Thyroid gland (tissue), 4 donors: ENCODE measurements at places on chromosomes 7 and 10. TPM values are rescaled to one million over a fixed set of nuclear protein-coding genes. Genes with fewer than 3 reads are reported as not detected.
A peak's percentile ranks its signal among the peaks of the same experiment; 100 is the strongest.

- no peaks in the 10 kb centered on the region for H3K27me3 ChIP-seq
- peak overlapping the region; percentile 19 for H3K27ac ChIP-seq
- DNase-seq: no peak
- H3K4me1 ChIP-seq: peaks cover 19% of the 10 kb centered on the region
These were observed 4.5 kb downstream of the TRIL start for GRCh38 chr7:28953633-28954032.

- H3K4me3 ChIP-seq: no peak overlapping the region
- DNase-seq: no peak
- no peak overlapping the region for H3K27ac ChIP-seq
- no peaks in the 10 kb centered on the region for H3K4me1 ChIP-seq
- peaks cover 9% of the 10 kb centered on the region for H3K36me3 ChIP-seq
- H3K27me3 ChIP-seq: no peaks in the 10 kb centered on the region
These were observed 211.6 kb downstream of the SFMBT2 start for GRCh38 chr10:7199152-7199760.

DNA sequence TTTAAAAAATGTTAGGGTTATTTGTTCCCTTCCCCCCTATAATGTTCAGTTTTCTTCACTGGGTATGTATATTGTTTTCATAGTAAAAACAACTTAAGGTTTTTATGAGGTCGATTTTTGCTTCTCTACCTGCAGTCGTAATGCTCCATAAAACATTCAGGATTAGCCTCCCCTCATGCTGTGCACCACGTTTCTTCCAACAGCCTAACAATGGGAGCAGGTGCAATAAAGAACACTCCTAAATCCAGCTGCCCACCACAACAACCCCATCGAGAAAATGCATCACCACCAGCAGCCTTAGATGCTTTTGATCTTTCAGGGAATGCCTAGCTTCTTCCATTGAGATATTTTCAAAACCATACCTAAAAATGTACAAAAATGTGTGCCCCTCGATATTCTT, 111.1 kb downstream of the ADAM12 start:
- H3K4me3 ChIP-seq: no peak overlapping the region
- no peak overlapping the region for H3K27ac ChIP-seq
- DNase-seq: no peak
- no peaks in the 10 kb centered on the region for H3K4me1 ChIP-seq
- no peaks in the 10 kb centered on the region for H3K27me3 ChIP-seq

DNA sequence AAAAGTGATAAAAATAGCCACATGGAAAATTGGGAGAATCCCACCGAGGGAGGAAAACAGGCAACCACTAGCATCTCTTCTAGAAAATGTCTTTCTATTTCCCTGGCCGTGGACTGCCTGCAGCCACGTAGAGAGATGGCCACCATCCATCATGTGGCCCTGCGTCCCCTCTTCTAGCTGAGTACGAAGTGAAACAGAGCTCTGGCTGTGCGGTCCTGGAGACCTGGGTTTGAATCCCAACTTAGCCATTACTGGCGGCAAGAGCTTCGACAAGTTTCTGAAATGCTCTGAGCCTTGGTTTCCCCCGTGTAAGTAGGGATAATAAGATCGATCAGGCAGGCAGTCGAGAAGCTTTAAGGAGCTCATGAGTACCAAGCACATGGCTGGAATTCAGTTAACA, 32.9 kb downstream of the ZCCHC24 start:
- no peaks in the 10 kb centered on the region for H3K36me3 ChIP-seq
- no peaks in the 10 kb centered on the region for H3K27me3 ChIP-seq
- H3K4me3 ChIP-seq: no peak overlapping the region
- DNase-seq: no peak
- no peak overlapping the region for H3K27ac ChIP-seq

DNA sequence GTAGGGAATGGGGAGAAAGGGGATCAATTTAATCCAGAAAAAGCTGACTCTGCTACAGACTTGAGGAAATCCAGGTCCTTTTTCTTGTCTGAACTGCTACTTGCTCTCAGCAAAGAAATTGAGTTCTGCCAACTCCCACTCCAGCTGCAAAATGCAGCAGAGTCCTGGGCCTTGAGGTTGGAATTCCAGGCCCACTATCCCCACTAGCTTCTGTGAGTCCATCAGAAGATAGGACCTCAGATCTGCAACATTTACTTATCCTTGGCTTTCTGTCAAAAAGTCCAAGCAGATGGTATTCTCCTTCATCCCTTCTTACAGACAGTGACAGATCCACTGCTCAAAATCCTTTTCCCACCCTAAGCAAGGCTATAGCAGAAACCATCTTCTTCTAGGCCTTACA, 219.2 kb downstream of the ARHGAP12 start:
- H3K27me3 ChIP-seq: no peaks in the 10 kb centered on the region
- H3K36me3 ChIP-seq: no peaks in the 10 kb centered on the region
- no peaks in the 10 kb centered on the region for H3K4me1 ChIP-seq
- no peak overlapping the region for H3K4me3 ChIP-seq
- no peak overlapping the region for H3K27ac ChIP-seq

- H3K4me1 ChIP-seq: peaks cover 14% of the 10 kb centered on the region
- H3K27ac ChIP-seq: peak overlapping the region; percentile 47
- H3K27me3 ChIP-seq: no peaks in the 10 kb centered on the region
- H3K36me3 ChIP-seq: no peaks in the 10 kb centered on the region
- peak; percentile 53 for DNase-seq
These were observed 22.9 kb upstream of the NANOS1 start for GRCh38 chr10:119006451-119007210.

DNA sequence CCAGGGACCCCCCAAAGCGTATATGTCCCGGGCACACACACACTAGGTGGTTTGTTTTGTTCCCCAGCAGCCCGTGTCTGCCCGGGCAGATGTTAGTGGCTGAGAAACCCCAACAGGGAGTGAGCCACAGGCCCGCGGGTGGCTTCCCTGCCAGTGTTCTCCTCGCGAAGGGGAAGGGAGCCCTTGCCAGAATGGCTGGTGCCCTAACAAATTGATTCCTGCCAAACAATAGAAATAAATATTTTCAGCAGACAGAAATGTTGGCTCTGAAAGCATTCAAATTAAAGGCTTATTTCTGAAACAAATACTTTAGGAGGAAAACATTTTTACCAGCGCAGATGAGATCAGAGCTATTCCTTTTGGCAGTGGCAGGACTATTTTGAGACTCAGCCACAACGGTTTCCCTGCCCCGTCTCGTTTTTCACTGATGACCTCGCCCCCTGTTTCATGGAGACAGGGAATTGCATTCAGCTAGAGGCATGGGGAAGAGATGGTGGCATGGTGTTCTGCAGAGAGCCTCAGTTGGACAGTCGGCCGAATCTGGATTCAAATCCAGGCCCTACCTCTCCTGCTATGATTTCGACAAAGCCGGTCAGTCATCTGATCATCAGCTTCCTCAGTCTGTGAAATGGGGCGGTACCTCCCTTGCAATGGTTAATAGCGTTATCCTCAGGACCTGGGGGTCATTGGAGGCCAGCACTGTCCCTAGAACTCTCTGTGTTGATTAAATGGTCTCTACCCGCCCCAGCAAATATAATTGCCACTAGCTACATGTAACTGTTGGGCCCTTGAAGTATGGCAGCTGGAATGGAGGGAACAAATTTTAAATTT, 84.5 kb downstream of the CUX1 start:
- H3K27ac ChIP-seq: no peak overlapping the region
- no peak overlapping the region for H3K4me3 ChIP-seq
- H3K36me3 ChIP-seq: no peaks in the 10 kb centered on the region
- peaks cover 43% of the 10 kb centered on the region for H3K4me1 ChIP-seq
- DNase-seq: no peak

DNA sequence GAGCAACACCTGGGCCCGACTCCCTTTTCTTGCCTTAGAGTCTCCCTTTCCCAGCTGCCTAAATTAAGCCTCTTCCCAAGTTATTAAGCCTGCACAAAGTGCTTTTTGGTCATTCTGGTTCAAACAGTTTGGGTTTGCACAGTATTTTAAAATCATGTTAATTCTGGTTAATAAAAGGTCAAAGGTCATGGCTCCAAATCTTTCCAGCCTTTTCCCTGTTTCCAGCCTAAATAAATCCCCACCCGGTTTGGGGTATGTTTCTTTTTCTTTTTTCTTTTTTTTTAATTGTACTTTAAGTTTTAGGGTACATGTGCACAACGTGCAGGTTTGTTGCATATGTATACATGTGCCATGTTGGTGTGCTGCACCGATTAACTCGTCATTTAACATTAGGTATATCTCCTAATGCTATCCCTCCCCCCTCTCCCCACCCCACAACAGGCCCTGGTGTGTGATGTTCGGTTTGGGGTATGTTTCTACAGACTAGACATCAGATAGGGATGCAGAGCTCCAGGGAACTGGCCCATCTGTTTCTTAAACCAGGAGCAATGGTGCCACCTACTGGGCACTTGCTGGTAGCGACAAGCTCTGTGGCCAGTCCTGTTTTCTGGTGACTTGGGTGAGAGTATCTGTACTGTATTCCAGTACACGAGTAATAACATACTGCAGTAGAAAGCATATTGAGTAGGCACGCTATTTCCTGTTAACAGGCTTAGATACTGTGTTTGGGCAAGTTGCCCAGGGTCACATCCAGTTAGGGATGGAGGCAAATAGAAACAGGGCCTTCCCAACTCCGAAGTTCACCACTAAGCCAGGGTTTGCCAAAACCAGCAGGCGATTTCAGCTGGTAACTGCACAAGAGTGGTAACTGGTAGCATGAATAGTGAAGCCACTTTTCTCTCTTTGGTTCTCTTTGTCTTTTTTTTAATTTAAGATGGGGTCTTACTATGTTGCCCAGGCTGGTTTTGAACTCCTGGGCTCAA, 60.6 kb upstream of the TRIM8 start:
- peak; percentile 85 for DNase-seq
- H3K27me3 ChIP-seq: no peaks in the 10 kb centered on the region
- no peak overlapping the region for H3K4me3 ChIP-seq
- no peaks in the 10 kb centered on the region for H3K36me3 ChIP-seq
- peaks cover 11% of the 10 kb centered on the region for H3K4me1 ChIP-seq

- no peak overlapping the region for H3K27ac ChIP-seq
- no peaks in the 10 kb centered on the region for H3K36me3 ChIP-seq
- no peak for DNase-seq
These were observed 6.0 kb downstream of the LRRC17 start for GRCh38 chr7:102918845-102919244.

DNA sequence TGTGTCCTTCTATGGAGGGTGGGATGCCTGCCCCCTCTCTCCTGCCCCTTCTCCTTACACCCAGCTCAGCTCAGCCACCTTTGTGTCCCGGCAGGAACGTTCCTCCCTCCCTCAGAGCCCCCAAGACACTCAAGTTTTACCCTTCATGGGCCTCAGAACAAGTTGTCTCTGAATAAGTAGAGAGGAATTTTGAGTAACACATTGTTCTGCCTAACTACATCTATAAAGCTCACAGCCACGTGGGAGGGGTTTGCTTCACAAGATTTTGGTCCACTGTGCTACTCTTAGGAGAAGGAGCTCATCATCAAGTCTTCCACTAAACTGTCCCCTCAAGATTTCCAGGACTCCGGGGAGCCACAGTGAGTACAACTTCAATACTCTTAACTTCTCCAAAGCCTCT, 51.6 kb upstream of the ZNF32 start:
- no peak overlapping the region for H3K4me3 ChIP-seq
- no peaks in the 10 kb centered on the region for H3K27me3 ChIP-seq
- no peak overlapping the region for H3K27ac ChIP-seq
- DNase-seq: no peak

- H3K27ac ChIP-seq: no peak overlapping the region
- no peaks in the 10 kb centered on the region for H3K27me3 ChIP-seq
- H3K4me1 ChIP-seq: no peaks in the 10 kb centered on the region
- DNase-seq: no peak
These were observed 11.6 kb downstream of the ADCK2 start for GRCh38 chr7:140684066-140684950.

GRCh38 chr7:138515001-138515528, 55.0 kb downstream of the TRIM24 start:
- H3K27me3 ChIP-seq: no peaks in the 10 kb centered on the region
- H3K4me3 ChIP-seq: no peak overlapping the region
- no peaks in the 10 kb centered on the region for H3K4me1 ChIP-seq
- H3K36me3 ChIP-seq: peaks cover 3% of the 10 kb centered on the region
- DNase-seq: no peak

SPOCK2 gene
- total RNA-seq: 4.3 TPM

CYP3A7 gene
- not detected for total RNA-seq

WDR86 gene
- total RNA-seq: 99.5 TPM

FAS gene
- total RNA-seq: 34.1 TPM

DGKB gene
- not detected for total RNA-seq
